Activated CD4-positive, alpha-beta T cell treated with anti-CD3 and anti-CD28 coated beads, Interleukin-2, amount 50 U/mL, for 4 hours (primary cell): ENCODE measurements at places on chromosomes 4 and X.

DNA sequence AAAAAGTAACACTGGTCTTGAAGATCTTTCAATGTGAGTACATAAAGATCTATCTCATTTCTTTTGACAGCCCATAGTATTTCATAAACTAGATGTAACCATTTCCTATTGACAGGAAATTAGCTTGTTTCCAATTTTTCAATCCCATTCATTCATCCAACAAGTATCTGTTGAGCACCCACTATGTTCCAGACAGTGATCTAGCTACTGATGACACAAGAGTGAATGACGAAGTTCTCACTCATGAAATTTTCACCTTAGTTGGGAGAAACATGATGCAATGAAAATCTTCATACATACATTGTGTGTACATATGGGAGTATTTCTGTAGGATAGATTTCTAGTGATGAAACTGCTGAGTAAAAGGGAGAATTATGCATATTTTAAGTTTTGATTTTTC is 1.7 kb downstream of the CD38 start:
- DNase-seq, result no peak

GRCh38 chr4:127162741-127163140 is 470.0 kb upstream of the INTU start:
- DNase-seq, result no peak

- no peak for DNase-seq
These were observed 13.0 kb downstream of the SLC16A2 start for GRCh38 chrX:74434336-74434735.

DNA sequence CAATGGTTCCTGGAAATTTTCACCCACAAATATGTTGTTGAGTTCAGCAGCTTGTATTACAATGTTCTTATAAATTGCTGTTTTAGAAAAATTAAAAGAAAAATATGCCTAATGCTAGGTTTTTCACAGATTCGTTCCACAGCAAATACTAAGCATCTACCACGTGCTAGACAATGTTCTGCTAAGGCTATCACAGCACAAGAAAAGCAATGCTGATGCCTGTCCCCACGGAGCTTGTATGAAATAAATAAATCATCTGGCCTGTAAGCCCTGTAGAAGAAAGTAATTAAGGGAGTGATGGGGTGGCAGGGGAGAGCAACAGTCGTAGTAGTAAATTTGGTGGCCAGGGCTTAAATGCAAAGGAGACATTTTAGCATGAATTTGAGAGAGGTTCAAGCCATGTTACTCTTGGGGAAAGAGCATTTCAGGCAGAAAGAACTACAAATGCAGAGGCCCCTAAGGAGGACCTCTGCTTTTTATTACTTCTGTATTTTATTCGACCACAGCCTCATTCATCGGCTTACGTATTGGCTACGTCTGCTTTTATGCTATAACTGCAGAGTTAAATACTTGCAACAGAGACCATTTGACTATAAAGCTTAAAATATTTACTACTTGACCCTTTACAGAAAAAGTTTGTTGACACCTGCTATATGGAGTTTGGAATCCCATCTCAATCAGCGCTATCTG is 36.3 kb downstream of the ARAP2 start:
- DNase-seq, result no peak

- no peak for DNase-seq
These were observed 34.9 kb downstream of the SEL1L3 start for GRCh38 chr4:25827897-25828296.

DNA sequence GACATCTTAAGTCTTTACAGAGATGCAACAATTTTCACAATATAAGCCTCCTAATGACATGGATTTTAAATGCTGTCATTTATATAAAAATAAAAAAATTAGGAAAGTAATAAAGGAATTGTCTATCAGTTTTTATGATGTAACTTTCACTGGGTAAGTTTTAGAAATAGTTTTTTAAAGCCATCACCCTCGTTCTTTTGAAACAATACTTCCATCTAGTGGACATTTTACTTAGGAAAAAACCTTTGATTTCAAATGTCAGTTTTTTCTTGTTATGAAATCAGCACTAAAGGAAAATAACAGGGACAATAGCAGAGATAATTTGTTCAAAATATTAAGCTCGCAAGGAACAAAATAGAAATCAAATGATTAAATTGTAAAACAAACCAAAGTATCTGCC is 24.3 kb upstream of the NDNF start:
- no peak for DNase-seq
